ENCODE measurements at places on chromosomes 16 and 17.

DNA sequence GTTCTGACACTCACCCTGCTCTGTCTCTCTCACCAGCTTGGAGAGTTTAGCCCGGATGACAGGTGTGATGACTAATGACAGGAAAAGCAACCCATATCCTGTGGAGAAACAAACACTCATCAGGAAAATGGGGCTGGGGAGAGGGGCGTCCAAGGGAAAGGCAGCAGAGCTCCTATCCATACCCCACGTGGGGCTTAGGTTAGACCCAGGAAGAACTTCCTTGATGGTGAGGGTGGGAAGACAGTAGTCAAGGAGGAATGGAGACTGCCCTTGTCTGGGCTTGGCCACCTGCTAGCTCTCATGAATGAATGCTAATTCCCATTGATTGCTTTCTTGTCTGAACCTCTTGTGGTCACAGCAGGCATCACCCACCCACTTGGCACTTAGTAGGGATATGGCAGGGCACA lies 3.8 kb downstream of the SLC46A1 start:
- no peak for DNase-seq

DNA sequence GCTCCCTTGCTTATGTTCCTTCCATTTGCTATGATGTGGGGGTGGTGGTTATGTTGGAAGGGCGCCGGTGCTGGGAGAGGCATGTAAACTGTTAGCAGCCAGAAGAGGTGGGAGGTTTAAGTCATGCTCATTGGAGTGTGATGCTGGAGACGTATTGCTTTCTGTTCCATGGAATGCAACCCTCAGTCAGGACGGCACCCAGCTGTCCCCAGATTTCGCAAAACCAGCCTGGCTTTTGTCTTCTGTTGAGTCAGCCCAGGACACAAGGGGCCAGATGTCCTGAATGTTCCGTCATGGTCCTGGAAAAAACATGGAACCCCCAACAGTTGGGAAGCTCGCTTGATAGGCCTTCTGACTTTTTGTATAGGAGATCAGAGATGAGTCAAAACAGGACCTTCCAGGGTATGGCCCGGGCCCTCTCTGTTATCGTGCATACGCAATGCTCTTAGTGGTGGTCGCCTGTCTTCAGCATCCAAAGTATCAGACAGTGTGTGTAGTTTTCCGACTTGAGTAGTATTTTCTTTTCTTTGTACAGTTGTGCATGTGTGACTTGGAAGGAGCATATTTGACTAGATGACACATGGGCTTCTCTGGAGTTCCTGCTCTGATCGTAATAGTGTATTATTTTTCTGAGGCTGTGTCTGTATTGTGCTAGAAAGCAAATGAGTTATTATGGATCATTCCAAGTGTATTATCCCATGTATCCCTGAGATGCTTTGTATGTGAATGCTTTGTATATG lies 201.9 kb downstream of the SNX29 start:
- DNase-seq, result no peak

DNA sequence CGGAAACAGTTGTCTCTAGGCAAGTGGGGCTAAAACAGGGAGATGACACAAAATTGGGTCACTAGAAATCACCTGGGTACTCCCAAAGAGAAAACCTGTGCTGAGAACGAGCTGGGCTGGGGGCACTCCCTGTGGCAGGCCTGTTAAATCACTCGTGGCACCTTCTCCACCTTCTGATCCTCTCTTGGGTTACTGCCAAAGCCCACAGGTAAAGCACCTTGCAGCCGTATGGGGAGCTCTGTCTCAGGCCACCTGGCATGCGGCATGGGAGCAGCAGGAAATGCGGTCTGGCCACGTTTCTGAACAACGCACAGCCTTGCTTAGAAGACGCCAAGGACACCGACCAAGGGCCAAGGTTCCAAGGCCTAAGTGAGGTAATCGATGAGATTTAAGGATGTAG lies 21.5 kb upstream of the ICAM2 start:
- DNase-seq, result no peak

GRCh38 chr17:8041249-8041928 lies 2.5 kb downstream of the ALOX15B start:
- DNase-seq, result no peak

- no peak for DNase-seq
These were observed 9.1 kb downstream of the FOXJ1 start for GRCh38 chr17:76131692-76132573.

DNA sequence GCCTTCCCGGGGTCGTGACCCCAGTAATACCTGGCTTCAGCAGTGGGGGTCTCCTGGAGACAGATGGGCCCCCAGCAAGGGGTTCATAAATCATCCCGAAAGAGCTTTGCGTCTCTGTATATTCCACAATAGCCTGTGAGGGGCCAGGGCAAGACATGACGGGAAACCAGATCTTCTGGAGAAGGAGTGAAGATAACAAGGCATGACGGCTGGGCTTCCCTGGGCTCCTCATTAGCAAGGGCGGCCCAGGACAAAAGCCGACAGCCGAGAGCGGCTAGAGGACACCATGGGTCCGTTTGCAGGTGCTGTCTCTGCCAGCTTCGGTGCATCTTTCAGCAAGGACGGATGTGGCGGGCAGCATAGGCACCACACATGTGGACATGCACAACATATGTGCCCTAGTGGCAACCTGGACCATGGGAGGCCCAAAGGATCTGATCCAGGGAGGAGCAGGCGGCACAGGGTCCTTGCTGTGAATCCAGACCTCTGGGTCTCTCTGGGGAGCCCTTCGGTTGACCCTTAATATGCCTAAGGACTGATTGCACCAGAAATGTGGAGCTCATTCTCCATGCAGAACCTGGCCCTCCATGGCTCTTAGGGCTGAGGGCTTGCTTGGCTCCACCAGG lies 136.9 kb upstream of the FOXF1 start:
- no peak for DNase-seq

DNA sequence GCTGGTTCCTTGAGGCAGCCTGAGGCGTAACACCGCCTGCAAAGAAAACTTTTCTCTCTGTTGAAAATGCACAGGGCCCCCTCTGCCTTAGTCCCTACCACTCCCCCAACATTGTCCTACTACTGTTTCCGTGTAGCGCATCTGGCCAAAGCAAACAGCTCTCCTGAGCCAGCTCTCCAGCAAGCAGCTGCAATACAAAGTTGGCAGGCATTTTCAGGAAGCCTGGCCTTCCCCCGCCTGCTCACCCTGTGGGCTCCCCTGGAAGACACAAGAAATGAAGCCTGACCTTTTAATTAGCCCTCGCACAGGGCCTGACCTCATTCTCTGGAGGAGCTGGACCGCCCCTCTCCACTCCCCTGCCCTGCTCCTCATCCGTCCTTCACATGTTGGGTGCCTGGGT lies 66.7 kb downstream of the SOX9 start:
- no peak for DNase-seq

DNA sequence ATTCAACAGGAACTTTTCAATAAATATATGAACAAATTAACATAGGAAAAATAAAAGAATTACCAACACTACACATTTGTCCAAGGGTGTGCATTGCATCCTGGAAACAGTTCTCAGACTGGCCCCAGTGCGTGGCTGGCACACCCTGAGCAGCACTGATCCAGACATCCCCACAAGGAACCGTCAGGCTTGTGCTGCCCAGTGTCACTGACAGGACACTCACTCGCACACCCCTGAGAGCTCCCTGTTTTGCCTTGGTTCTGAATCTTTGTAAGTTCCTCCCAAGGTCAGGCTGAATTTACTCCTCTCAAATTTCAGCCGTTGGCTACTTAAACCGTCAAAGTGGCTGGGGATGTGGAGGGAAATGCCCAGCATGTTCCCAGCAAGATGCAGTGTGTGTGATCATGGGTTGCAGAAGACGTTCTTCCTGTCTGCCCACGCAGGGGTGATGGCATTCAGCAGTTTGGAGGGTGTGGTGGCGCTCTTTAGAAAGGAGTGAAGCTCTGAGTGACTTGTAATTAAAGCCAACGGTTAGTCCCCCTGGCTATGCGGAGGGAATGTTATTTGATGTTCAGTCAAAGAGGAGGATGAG lies 1.7 kb downstream of the MT2A start:
- DNase-seq, result no peak

GRCh38 chr17:41602524-41602923 lies 10.0 kb downstream of the KRT16 start:
- DNase-seq, result no peak

DNA sequence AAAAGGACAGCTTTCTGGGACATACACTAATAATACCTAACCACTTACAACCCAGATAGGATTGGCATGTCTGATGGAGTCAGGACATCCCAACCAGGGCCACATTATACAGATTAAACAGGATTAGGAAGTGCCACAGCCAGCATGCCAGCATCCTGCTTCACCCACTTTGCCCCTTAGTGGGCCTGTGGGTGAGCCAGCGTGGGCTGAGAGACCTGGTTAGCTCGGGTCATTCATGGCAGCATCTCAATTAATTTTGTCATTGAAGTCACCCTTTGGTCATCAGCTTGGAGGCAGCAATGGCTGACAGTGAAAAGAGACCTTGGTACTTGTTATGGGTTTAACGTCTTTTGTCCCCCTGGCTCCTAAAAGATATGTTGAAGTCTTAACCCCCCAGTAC lies 29.9 kb upstream of the SLC6A2 start:
- DNase-seq, result no peak

DNA sequence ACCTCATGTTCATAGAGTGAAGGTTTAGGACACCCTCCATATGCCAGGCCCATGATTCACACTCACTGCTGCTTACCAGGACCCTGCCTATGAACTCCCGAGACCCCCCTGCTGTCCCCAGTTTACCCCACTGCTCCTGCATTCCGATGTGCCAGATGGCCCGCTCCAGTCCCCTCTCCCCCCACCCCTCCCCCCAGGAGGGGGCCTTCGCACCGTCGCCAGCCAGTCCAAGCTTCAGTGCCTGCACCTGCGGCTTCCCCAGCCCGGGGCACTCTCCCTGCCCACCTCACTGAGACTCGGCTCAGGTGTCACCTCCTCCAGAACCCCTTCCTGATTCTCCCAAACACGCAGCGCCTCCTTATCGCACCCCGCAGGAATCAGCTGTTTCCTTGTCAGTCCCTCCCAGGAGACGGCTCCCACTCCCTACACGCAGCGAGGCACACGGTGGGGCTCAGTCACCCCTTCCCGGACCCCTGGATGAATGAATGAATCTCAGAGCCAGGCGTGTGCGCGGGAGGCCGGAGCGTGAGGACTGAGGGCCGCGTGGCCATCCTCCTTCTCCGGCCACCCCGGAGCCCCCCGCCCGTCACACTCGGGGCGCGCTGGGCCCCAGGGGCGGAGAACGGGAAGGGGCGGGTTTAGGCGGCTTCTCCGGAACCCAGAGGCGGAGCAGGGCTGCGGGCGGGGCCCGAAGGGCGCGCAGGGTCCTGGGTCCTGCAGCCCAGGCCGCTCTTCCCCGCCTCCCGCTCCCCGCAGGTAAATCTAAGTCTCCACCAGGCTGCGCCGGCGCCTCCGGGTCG lies 1.6 kb downstream of the MYO1C start:
- DNase-seq, result no peak

- DNase-seq, result no peak
These were observed 18.9 kb downstream of the TMEM132E start for GRCh38 chr17:34598161-34598776.

GRCh38 chr16:24980077-24980793 lies 34.9 kb downstream of the ARHGAP17 start:
- no peak for DNase-seq

DNA sequence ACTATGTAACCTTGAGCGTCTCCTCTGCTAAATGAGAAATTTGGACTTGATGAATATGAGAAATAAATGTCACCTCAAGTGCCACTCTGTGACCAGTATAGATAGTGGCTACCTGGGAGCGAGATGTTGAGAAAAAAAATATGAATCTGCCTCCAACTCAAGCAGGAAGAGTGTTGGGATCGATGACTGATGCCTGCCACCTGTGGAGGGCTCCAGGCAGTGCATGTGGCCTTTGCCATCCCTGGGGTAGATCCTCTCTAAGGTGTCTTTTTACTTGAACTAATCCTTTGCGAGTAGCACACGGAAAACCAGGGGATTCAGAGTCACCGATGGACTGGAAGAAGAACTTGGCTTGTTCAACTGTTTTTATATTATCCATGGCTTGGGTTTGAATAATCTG lies 9.4 kb downstream of the CCDC182 start:
- no peak for DNase-seq

GRCh38 chr17:35166526-35166925 lies 18.9 kb downstream of the UNC45B start:
- no peak for DNase-seq

GRCh38 chr16:78844682-78845081 lies 745.2 kb downstream of the WWOX start:
- no peak for DNase-seq

- DNase-seq, result no peak
These were observed 36.3 kb downstream of the GLG1 start for GRCh38 chr16:74570412-74571301.

GRCh38 chr17:63833741-63834373 lies 6.4 kb upstream of the FTSJ3 start:
- DNase-seq, result no peak

- no peak for DNase-seq
These were observed 140.8 kb upstream of the CHMP6 start for GRCh38 chr17:80850817-80851216.

- DNase-seq, result no peak
These were observed 438 bp downstream of the GRN start for GRCh38 chr17:44345454-44346026.

DNA sequence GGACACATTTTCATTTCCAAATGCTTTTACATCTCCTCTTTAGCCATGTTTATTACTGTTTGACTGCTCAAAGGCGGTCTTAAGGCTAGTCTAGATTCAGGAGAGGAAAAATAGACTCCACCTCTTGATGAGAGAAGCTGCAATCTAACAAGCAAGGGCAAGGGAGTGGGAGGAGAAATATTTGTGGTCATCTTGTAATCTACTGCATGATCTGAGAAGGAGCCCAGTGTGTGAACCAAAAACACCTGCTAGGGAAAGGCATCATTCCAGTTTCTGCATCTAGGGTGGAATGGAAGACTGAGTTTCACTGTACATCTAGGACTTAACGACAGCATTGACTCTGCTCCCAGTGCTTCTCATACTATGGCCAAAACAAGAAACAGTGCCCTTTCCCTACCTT lies 232.2 kb upstream of the HS3ST3A1 start:
- DNase-seq, result no peak

DNA sequence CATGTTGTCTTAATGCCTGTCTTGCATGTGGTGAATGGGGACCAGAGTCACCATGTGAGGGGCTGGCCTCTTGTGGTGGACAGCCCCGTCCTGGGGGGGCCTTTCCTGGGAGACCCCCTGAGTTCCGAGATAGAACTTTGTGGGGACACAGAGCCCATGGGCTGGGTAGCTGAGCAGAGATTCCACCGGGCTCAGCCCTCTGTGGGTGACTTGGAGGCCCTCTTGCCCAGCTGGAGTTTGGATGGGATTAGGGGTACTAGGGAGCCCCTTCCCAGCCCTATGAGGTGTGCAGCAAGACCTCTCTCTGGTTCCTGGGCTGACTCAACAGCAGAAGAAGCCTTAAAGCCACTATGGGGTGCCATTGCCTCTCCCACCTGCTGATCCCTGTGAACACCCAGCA lies 38.1 kb downstream of the MRC2 start:
- DNase-seq, result no peak

GRCh38 chr17:30379903-30380381 lies 1.2 kb downstream of the CPD start:
- DNase-seq, result no peak

- no peak for DNase-seq
These were observed 3.8 kb downstream of the GID4 start for GRCh38 chr17:18042983-18043382.

GRCh38 chr17:73798111-73798748 lies 154.0 kb upstream of the SDK2 start:
- no peak for DNase-seq

- no peak for DNase-seq
These were observed 287.4 kb downstream of the SEC14L1 start for GRCh38 chr17:77428020-77428748.

Data from NCI-H2081 treated with DMSO at 0.1 percent for 48 hours (cell line).